Fibroblast of the aortic adventitia (primary cell): ENCODE measurements at places on chromosomes 16 and 17. TPM values are rescaled to one million over a fixed set of nuclear protein-coding genes. Genes with fewer than 3 reads are reported as not detected.

The ITGB4 gene
- 0.09 and 0.16 TPM in 2 replicates for total RNA-seq

The SCNN1B gene
- not detected in 2 replicates for total RNA-seq

The TEX19 gene
- not detected in 2 replicates for total RNA-seq

The DNAH2 gene
- under 0.01 TPM in 1 of 2 replicates, not detected in the other for total RNA-seq

The GLOD4 gene
- 49.9 and 75.6 TPM in 2 replicates for total RNA-seq

The EPX gene
- total RNA-seq = not detected in 2 replicates

The MYL4 gene
- total RNA-seq = not detected in 2 replicates

The SLC13A2 gene
- total RNA-seq = not detected in 2 replicates

The KRT31 gene
- total RNA-seq = 0.09 TPM in 1 of 2 replicates, not detected in the other

The KRT15 gene
- 0.63 TPM in 1 of 2 replicates, not detected in the other for total RNA-seq

- DNase-seq = peak; percentile 34
Measured at GRCh38 chr17:77735566-77736198, 222.8 kb upstream of the TNRC6C start.

DNA sequence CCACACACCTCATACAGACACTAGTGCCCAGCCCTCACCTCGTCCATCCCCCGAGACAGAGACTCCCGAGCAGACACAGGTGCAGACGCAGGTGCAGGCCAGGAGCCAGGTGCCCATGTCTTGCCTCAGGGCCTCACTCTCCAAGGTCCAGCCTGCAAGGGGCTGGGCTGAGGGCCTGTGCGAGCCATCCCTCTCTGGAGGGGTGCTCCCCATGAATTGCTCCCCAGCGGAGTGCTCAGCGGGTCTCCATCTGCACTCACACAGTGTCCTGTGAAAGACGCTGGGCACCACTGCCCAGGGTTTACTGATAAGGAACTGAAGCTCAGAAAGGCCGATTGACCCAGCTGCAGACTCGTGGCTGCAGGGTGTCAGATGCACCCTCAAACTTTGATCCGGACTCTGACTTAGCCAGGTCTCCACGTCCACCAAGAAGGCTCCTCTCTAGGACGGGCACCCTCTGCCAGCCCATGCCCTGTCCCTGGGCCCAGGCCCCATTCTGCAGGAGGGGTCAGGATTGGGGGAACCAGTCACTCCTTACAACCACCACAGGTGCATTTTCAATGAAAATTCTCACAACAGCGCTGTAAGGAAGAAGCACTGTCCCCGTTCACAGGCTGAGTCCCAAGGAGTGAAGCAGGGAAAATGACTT, 16.9 kb downstream of the POLR3K start:
- DNase-seq = no peak

DNA sequence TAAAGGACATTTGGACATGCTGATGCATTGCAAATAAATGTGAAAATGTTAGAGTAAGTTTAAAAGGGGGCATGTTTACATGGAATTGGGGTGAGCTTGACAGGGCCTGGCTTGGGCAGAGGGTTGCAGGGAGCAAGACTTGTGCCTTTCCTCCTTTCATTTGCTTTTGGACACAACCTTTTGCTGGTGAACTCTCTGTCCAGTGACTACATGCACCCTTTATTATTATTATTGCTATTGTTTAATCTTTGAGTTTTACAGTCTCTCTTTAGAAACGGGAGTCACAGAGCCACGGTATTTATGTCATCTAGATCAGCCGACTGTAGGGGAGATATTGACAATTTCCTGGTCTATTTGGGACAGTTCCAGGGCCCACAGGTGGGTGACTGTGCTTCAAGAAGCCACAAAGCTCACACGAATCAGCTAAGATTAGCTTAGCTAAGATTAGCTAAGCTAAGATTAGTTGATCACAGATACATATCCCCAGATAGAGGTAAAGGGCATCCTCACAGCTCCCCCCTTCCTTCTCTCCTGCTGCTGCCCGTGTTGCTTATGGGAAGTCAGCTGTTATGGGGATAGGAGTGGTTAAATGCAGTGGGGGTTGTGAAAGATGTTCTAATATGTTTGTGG, 28.9 kb upstream of the ETV4 start:
- no peak for DNase-seq

GRCh38 chr17:12398441-12399051, 267.1 kb upstream of the MYOCD start:
- DNase-seq = peak; percentile 42

DNA sequence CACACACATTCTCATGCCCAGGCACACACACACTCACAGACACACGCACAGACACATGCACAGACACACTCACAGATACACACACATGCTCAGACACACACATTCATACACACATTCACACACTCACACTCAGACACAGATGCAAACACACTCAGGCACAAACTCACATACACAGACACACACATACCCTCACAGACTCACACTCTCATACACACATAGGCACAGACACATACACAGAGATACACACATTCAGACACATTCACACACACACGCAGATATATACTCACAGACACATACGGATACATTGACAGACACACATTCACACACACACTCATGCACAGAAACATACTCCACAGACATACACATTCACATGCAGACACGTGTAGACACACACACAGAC, 89.6 kb downstream of the RBFOX3 start:
- no peak for DNase-seq

GRCh38 chr17:34107019-34107418, 148.1 kb upstream of the CCL2 start:
- no peak for DNase-seq

DNA sequence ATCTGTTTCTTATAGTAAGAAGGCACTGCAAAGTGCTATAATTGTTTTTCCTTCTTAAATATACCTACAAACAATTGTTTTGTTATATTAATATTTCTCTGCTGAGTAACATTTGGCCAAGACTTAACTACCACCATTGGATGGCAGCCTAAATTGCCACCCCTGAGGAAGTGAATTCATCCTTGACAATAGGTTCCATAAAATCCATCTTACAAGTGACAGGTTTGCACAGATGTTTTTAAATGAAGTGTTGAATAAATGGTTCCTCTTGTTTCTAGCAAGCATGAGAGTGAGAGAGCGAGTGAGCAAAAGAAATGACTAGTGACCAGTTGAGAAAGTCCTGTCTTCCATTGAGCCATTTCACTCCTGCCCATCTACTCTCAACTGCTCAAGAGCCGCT, 8.3 kb upstream of the MPHOSPH6 start:
- no peak for DNase-seq

GRCh38 chr16:21600031-21600773, 825 bp downstream of the METTL9 start:
- DNase-seq = peak; percentile 51

- DNase-seq = no peak
Measured at GRCh38 chr17:27333410-27333980, 39.6 kb downstream of the WSB1 start.

GRCh38 chr17:54867634-54868033, 33.0 kb upstream of the TOM1L1 start:
- no peak for DNase-seq

- DNase-seq = peak; percentile 23
Measured at GRCh38 chr16:47734987-47735594, 274.0 kb downstream of the PHKB start.

DNA sequence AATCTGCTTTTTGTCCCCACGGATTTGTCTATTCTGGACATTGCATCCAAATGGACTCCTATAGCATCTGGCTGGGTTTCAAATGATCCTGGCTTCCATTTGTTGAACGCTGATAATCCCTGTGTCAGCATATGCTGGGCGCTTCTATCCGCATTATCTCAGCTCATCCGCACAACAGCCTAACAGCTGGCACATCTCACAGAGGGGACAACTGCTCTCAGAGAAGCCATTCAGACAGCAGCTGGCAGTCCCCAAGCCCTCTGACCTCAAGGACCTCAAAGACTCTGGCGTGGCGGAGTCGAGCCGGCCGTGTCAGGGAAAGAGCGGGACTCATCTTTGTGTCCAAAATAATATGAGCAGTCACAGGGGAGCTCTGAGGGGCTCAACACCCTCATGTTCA, 82.3 kb downstream of the NT5M start:
- DNase-seq = no peak

DNA sequence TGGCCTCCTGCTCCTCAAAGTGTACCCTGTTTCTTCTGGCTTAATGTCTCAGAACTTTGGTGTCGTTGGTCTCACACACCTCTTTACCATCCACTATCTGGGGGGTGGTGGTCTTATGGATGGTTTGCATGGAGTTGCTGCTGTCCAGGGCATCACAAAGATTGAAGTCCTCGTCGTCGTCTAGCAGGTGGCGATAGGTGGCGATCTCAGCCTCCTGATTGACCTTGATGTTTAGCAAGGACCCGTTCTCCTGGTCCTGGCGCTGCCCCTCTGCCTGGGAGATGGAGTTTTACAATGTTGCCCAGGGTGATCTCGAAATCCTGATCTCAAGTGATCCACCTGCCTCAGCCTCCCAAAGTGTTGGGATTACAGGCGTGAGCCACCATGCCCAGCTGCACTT, 31.1 kb upstream of the HELZ start:
- no peak for DNase-seq

GRCh38 chr17:66169839-66170238, 22.1 kb downstream of the CEP112 start:
- no peak for DNase-seq

- DNase-seq = peak; percentile 98
Measured at GRCh38 chr17:13544292-13544691, 57.4 kb downstream of the HS3ST3A1 start.
